Ovary (tissue), 10 donors: ENCODE measurements at places on chromosomes 12 and 14. TPM values are rescaled to one million over a fixed set of nuclear protein-coding genes. Genes with fewer than 3 reads are reported as not detected.
A peak's percentile ranks its signal among the peaks of the same experiment; 100 is the strongest.

MRPL51 gene
- 75.3 TPM for total RNA-seq

DNA sequence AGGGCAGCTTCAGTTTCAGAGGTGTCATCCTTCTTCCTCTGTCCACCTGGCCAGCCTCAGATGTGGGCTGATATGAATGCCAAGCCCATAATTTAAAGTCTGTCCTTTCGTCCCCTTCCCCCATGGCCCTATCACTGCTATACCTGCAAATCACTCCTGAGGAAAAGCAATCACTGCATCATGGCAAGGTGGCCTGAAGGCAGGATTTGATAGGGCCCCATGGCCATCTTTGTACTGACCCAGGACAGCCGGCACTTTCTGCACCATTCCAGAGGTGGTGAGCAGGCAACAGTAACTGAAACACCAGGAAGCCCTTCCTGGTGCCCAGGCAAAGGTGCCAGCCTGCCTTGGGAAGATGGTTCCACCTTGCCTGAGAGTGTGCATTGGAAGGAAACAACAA is 60.8 kb downstream of the ANO2 start:
- H3K4me3 ChIP-seq: no peak overlapping the region
- no peak overlapping the region for H3K27ac ChIP-seq
- no peaks in the 10 kb centered on the region for H3K27me3 ChIP-seq
- DNase-seq: no peak

PPP1R36 gene
- total RNA-seq: 0.36 TPM

GRCh38 chr12:69948851-69949250 is 123.8 kb downstream of the MYRFL start:
- no peak overlapping the region for H3K27ac ChIP-seq
- no peaks in the 10 kb centered on the region for H3K36me3 ChIP-seq
- H3K27me3 ChIP-seq: no peaks in the 10 kb centered on the region
- no peaks in the 10 kb centered on the region for H3K4me1 ChIP-seq
- no peak overlapping the region for H3K4me3 ChIP-seq

DNA sequence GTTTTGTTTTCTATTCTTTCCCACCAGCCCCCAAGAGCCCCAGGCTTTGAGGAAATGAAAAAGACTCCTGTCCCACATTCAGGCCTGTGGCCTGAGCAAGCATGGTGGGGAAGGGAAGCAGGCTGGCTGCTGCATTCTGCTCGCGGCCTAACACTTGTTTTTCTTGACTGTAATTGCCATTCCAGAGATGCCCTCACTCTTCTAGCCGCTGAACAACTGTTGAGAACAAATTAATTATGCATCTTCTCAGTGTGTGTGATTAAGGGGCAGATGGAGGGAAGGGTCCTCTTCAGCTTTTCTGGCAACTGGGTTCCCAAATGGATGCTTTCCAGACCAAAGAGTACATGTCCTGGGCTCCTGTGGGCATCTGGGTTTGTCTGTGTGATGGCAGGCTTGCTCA is 43.3 kb downstream of the ADCK1 start:
- H3K27ac ChIP-seq: no peak overlapping the region
- H3K4me1 ChIP-seq: no peaks in the 10 kb centered on the region
- H3K27me3 ChIP-seq: no peaks in the 10 kb centered on the region
- DNase-seq: no peak
- no peaks in the 10 kb centered on the region for H3K36me3 ChIP-seq
- H3K4me3 ChIP-seq: no peak overlapping the region

DNA sequence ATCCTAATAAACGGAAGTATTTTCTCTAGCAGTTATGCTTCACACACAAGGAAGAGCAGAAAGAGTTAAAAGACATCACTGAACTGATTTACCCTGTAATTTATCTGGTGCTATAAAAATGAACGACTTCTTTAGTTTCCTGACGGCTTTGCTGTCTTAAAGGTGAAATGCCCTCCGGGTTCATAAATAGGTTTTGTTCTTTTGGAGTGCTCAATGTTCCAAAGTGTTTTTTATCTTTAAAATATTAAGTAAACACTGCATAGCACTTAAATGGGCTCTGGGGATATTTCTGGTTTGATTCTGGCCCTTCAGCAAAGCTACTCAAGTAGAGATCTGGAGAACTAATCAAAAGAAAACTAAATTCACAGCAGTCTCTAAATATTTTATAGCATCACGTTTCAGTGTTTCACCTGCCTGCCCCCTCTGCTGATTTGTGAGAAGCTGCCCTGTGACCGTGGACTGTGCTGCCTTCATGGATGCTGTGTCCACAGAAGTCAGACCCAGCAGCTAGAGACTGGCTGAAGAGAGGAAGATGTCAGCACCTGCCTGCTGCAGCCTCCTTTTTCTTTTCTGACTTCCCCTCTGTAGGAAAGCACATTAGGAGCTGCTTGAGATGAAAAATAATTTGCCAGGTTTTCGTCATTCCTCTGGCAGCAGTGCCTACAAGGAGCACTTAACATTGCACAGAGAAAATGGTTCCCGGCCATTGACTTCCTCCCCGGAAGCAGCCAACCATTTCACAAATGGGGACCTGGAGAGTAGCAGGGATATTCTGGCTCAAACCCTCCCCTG is 205.1 kb upstream of the FSCB start:
- DNase-seq: no peak
- no peaks in the 10 kb centered on the region for H3K4me1 ChIP-seq
- H3K27ac ChIP-seq: no peak overlapping the region
- H3K27me3 ChIP-seq: no peaks in the 10 kb centered on the region
- H3K4me3 ChIP-seq: no peak overlapping the region

- peaks cover 8% of the 10 kb centered on the region for H3K4me1 ChIP-seq
- H3K27me3 ChIP-seq: no peaks in the 10 kb centered on the region
- no peaks in the 10 kb centered on the region for H3K36me3 ChIP-seq
- peak overlapping the region; percentile 86 for H3K27ac ChIP-seq
- no peak for DNase-seq
Observed at GRCh38 chr14:92039063-92039718, 668 bp downstream of the TRIP11 start.

DNA sequence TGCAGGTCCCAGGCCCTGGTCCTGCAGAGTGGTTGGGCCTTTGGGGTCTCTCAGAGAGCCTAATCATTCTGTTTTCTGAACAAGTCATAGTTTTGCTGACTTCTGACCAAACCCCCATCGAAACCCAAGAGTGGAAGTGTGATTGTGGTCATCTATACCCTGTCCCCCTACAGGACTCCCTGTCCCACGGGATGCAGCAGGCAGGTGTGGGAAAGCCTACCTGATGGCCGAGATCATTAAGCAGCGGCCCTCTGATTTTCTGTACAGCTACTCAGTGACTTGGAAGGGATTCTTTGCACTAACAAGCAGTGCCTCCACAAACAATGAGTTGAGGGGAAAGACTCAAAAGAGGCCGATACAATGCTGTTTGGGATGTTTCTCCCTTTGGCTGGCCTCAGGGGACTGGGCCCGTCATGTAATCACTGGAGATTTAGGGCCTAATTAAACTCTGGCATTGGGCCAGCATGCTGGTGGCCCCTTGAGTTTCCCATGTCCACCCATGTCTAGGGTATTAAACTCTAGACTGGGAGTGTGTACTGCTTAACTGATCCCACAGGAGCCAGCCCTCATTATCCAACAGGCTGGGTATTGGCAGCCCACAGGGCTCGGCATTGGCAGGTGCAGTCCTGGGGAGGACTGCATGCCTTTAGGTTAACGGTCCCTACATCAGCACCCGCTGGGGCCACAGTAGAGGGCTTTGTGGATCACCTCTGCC is 192.8 kb downstream of the ZFP36L1 start:
- no peak overlapping the region for H3K27ac ChIP-seq
- H3K4me3 ChIP-seq: no peak overlapping the region
- no peak for DNase-seq
- no peaks in the 10 kb centered on the region for H3K27me3 ChIP-seq

CYP46A1 gene
- total RNA-seq: 1.9 TPM

DNA sequence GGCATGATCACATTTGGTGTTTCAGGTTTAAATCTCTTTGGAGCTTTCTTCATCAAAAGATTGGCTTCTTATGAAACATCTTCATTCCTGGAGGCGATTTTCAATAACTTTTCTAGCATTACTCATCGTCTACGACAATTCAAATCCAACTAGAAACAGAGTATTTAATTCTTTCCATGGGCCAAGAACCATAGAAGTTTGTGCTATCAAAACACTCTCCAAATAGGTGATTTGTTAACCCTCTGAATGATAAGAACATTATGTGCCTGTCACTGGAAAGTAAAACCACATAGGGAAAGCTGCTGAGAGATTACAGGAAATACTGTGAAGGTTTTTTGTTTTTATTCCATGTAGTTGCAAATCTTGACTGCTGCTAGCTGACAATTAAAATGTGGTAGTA is 6.9 kb upstream of the DCN start:
- no peaks in the 10 kb centered on the region for H3K27me3 ChIP-seq
- H3K4me1 ChIP-seq: peaks cover 4% of the 10 kb centered on the region
- H3K36me3 ChIP-seq: no peaks in the 10 kb centered on the region
- DNase-seq: no peak
- no peak overlapping the region for H3K4me3 ChIP-seq

DNA sequence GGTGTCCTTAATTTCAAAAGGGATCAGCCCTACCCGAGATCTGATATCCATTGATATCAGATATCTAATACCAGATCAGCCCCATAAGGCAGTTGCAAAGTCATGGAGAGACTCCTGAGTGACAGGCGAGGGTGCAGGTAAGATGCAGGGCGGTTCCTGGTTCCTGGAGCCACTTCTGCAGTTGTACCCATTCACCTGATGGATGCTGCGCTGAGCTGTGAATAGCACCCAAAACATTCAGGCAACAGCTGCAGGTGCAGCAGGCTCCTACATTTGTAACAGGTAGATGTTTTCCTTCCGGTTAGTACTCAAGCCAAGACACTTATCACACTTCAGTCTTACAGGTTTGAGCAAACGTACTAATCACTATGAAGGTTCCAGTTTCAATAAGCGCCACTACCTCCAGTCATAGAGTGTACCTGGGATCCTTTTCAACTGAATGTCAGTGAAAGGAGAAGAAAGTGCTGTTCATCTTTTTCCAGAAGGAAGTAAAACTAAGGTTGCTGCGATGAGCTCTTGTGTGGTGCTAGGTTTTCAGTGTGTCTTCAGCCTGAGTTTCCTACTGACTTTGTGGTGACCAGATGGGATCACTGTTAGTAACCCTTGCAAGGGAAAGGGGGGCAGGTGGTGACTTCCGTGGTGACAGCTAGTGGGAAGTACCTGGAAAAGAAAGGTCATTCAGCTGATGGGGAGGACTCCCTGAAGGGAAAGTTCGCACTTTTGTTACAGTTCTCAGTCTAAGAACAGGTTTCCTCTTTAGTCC is 1.9 kb downstream of the ATP6V0A2 start:
- H3K4me3 ChIP-seq: no peak overlapping the region
- H3K27me3 ChIP-seq: no peaks in the 10 kb centered on the region
- no peak overlapping the region for H3K27ac ChIP-seq
- peaks cover 5% of the 10 kb centered on the region for H3K4me1 ChIP-seq
- no peaks in the 10 kb centered on the region for H3K36me3 ChIP-seq
